ENCODE measurements at places on chromosomes 16 and 17. TPM values are rescaled to one million over a fixed set of nuclear protein-coding genes. Genes with fewer than 3 reads are reported as not detected.

The TPSAB1 gene
- 11.1 TPM for polyA plus RNA-seq

The SNAI3 gene
- polyA plus RNA-seq = 2.9 TPM

The KRTAP4-6 gene
- not detected for polyA plus RNA-seq

The PRDM7 gene
- polyA plus RNA-seq = 0.09 TPM

The SYCE1L gene
- polyA plus RNA-seq = 15.6 TPM

The SRCIN1 gene
- 1.1 TPM for polyA plus RNA-seq

The ZMYND15 gene
- polyA plus RNA-seq = 3.8 TPM

The CFAP52 gene
- polyA plus RNA-seq = 1.6 TPM

The HSPB9 gene
- 0.23 TPM for polyA plus RNA-seq

The KRTAP17-1 gene
- polyA plus RNA-seq = 0.11 TPM

The TAC4 gene
- polyA plus RNA-seq = 0.32 TPM

The CDRT15 gene
- 0.09 TPM for polyA plus RNA-seq

The EFCAB13 gene
- polyA plus RNA-seq = 1.7 TPM

The ZFP3 gene
- polyA plus RNA-seq = 4.6 TPM

The KRTAP4-9 gene
- not detected for polyA plus RNA-seq

The ALOX15B gene
- polyA plus RNA-seq = 5.1 TPM

The PMFBP1 gene
- 2.1 TPM for polyA plus RNA-seq

The PPY gene
- 0.71 TPM for polyA plus RNA-seq

The SYT17 gene
- 0.52 TPM for polyA plus RNA-seq

The C1QL1 gene
- polyA plus RNA-seq = 0.23 TPM

The KRT12 gene
- polyA plus RNA-seq = 1.6 TPM

The ALDOC gene
- polyA plus RNA-seq = 10.6 TPM

The ZNF213 gene
- polyA plus RNA-seq = 5.2 TPM

The DLG4 gene
- 15.1 TPM for polyA plus RNA-seq

The PRKCB gene
- polyA plus RNA-seq = 21.9 TPM

The DDX42 gene
- 92.8 TPM for polyA plus RNA-seq

The CAMKK1 gene
- 10.8 TPM for polyA plus RNA-seq

The GAA gene
- 56.4 TPM for polyA plus RNA-seq

The USB1 gene
- polyA plus RNA-seq = 31.4 TPM

The PDF gene
- polyA plus RNA-seq = 2.1 TPM

The TNFRSF17 gene
- 3.5 TPM for polyA plus RNA-seq

The XAF1 gene
- polyA plus RNA-seq = 73.2 TPM

The MT1H gene
- 50.7 TPM for polyA plus RNA-seq

The ASGR1 gene
- polyA plus RNA-seq = 3.3 TPM

The KRT34 gene
- 1.5 TPM for polyA plus RNA-seq

The PROCA1 gene
- 11.3 TPM for polyA plus RNA-seq

The C16orf74 gene
- 6.4 TPM for polyA plus RNA-seq

The OTOA gene
- 1.3 TPM for polyA plus RNA-seq

The CDC27 gene
- polyA plus RNA-seq = 21.1 TPM

The OR4D1 gene
- polyA plus RNA-seq = 0.11 TPM

The PRPSAP2 gene
- 48.2 TPM for polyA plus RNA-seq

The ITGAL gene
- 51.3 TPM for polyA plus RNA-seq

The PRSS8 gene
- polyA plus RNA-seq = 18.2 TPM

The GCGR gene
- polyA plus RNA-seq = 0.80 TPM

The ADAD2 gene
- 0.71 TPM for polyA plus RNA-seq

The WNT9B gene
- 0.02 TPM for polyA plus RNA-seq

The CORO6 gene
- polyA plus RNA-seq = 17.0 TPM

The VASN gene
- 3.6 TPM for polyA plus RNA-seq

The KRT10 gene
- polyA plus RNA-seq = 445 TPM

The ZPBP2 gene
- polyA plus RNA-seq = 0.11 TPM

The ERN2 gene
- 0.27 TPM for polyA plus RNA-seq

Measured in thymus (tissue), 14 donors.